ENCODE measurements at places on chromosomes 5 and 9.

GRCh38 chr5:149464796-149465489 lies 85.9 kb upstream of the IL17B start:
- DNase-seq = no peak

GRCh38 chr5:9523090-9523823 lies 22.6 kb downstream of the SEMA5A start:
- no peak for DNase-seq

DNA sequence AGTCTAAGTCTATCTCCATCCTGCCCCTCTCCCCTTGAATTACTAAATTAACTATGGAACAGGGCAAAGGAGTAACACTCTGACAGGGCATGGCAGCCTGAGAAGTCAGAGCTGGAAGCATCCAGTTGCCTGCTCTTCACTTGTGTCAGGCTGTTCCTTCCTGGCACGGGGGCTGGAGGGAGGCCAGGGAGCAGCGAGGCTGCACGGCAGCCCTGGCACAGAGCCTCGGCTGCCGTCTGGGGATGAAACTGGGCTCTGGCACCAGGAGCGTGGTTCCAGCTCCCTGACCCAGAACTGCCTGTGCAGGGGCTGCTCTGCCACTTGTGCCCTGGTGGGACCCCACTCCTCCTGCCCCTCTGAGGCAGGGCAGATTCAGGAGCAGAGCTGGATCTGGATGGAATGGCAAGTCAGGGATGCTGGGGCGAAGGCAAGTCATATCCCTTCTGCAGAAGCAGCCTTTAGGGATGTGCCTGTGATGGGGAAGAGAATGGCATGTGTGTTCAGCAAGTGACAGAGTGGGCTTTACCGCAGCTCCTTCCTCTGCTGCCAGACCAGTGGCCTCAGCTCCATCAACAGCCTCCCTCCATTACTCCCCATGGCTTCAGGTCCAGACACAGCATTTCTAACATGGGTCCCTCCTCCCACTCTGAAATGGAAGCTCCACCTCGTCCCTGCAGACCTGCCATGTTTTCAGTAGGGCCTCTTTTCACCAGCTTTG lies 42.2 kb upstream of the PDE8B start:
- no peak for DNase-seq

DNA sequence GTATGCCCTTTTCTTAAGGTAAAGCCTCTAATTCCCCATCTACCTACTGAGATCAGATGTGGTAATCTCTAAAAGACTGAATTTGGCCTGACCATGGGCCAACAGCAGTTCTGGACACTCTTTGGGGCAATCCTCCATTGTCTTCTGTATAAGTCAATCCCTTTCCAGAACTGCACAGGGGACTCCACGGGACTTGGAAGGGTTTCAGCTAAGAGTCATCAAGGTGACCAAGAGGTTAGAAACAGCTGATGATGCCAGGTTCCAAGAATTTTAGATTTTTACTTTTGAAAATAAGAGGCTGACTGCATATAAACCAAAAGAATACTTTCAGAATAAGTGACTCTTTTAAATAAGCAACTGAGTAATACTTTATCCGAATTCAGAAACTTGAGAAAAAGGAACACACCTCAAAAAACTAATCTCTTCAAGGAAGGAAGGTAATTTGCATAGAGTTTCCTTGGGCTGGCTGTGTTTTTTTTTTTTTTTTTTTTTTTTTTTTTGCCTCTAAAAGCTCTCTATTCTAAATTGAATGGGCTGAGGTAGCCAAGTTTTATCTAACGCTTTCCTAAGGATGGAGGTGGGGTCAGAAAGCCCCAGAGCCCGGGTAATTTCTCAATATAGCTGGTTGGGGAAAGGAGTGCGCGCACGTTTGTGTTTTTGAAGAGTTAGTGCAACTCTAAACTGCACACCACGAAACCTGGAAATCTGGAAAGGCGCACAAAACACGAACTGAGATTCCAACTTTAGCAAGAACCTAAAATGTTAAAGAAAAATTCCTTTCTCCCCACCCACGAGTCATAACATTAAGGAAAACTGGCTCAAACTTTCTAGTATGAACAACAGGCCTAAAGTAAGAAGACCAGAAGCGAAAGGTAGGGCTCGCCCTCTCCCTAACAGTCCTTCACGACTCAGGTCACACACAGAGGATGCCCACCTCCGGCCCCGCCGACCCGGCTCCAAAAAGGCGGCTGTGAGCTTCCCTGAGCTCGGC lies 1.3 kb downstream of the VCP start:
- DNase-seq = no peak

DNA sequence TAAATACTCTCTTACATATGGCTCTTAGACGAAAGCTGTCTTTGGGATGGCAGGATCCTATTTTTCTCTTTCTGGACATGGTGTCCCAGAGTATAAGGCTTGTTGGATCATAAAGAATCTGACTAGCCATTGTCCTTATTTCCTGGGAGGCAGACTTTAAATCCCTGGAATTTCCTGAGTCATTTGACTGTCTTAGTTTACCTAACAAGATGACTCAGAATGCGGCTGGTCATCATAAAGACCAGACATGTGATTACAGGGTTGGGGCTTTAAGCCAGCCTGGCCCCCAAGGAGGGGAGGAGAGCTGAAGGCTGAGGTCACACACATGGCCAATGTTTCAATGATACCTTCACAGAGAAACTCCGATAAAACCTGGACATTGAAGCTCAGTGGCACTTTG lies 37.2 kb downstream of the FAM240B start:
- no peak for DNase-seq

- DNase-seq = no peak
These were observed 11.4 kb upstream of the IL3 start for GRCh38 chr5:132049093-132049492.

GRCh38 chr9:120862452-120862851 lies 14.5 kb downstream of the PHF19 start:
- DNase-seq = no peak

- no peak for DNase-seq
These were observed 201.0 kb downstream of the IRX2 start for GRCh38 chr5:2550509-2550908.

- DNase-seq = no peak
These were observed 114.6 kb upstream of the MAP3K1 start for GRCh38 chr5:56700711-56701110.

DNA sequence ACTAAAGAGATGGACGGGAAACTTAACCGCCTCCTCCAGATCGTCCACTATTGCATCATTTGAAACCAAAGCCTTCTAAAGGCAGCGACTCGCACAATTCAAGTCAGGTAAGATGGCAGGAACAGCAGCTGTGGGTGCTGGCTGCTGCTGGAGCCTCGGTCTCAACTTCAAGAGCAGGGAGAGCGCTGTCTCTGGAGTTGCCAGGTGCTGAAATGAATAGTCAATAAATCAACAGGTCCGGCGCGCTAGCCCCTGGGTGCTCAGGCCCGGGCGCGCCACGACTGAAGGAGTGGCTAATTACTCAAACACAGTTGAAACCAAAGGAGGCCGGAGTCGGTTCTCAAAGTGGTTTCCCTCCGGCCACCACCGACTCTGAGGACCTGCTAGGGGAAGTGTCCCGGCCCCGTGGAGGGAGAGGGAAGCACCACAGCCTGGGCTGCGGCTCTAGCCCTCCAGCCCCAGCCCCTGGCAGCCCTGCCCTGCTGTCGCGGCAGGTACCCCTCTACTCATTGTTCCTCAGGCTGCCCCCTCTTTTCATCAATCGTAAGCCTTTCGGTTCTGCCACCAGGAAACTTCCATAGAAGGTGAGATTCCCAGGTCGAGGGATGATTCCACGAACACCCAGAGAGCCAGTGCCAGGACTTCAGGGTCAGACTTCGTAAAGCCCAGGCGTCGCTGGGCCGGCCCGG lies 804 bp downstream of the TTC39B start:
- peak; percentile 56 for DNase-seq

DNA sequence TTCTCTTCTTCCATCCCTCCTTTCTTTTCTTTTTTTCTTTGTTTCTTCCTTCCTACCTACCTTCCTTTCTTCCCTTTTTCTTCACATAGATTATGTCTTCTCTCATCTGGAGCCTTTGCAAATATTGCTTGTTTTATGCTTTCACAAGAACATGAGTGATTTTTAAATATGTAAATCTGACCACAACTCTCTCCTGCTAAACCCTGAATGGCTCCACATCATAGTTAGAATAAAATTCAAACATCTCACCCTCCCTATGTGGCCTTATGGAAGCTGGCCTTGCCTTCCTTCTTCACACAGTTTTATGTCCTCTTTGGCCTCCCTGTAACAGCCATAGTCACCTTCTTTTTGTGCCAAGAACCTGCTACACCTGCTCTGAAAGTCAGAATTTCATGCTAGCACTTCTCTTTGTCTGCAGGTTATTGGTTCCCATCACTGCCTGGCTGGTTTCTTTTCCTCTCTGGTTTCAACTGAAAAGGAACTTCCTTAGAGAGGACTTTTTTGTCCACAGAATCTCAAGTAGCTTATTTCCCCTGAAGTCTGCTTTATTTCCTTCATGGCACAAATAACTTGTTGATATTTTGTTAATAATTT lies 114.3 kb upstream of the TNC start:
- no peak for DNase-seq

- no peak for DNase-seq
These were observed 18.5 kb downstream of the JADE2 start for GRCh38 chr5:134543820-134544614.

DNA sequence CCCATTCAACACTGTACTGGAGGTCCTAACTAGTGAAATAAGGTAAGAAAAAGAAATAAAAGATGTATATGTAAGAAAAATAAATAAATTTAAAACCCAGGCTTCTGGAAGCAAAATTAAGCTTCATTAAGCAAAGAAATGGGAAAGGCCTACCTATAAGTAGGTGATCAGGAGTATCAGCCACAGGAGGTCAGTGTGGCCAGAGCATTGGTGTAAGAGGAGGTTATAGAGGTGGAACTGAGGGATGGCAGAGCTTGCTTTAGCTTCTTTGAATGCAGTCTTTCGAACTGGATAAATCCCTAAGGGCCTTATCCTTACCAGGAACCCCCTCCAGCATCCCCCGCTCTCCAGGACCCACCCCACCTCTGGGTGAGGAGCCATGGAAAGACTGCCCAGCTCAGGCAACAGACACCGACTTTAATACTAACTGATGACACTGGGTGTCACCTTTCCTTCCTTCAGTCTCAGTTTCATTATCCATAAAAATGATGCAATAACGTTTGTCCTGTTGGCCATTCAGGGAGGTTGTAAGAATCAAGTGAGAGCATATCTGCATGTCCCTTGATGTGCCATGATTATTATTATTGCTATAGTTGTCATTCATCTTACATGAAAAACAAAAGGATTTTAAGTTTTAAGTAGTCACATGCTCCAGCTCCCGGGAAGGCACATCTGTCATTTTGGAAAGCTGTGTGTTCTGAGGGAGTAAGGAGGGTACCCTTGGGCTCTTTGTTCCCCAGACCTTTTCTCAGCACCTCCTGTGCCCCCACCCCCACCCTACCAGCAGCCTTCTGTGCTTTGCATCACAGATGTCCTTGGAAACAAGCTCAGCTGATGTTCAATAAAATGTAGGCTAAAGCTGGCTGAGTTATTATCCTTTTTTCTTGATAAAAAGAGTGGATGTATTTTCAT lies 50.8 kb upstream of the CTNNA1 start:
- DNase-seq = no peak

DNA sequence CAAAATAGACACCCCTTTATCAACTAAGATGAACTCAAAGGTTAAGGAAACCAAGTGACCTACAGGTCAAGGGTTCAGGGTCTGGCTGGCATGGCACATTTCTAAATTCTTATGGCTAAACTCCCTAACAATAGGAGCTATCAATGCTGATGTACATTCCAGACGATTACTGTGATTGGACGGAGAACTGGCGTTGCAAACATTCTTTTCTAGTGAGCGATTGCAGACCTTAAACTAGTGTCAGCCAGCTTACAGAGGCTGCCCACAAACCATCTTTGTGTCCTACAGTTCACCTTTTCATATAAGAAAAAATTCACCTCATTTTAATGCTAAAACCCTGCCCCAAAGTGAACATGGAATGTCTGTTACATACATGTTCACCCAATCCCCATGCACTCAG lies 382.9 kb downstream of the MAT2B start:
- no peak for DNase-seq

GRCh38 chr9:112135706-112136105 lies 39.4 kb downstream of the SUSD1 start:
- no peak for DNase-seq

- DNase-seq = peak; percentile 39
These were observed 705 bp upstream of the SLC6A3 start for GRCh38 chr5:1445689-1446601.

DNA sequence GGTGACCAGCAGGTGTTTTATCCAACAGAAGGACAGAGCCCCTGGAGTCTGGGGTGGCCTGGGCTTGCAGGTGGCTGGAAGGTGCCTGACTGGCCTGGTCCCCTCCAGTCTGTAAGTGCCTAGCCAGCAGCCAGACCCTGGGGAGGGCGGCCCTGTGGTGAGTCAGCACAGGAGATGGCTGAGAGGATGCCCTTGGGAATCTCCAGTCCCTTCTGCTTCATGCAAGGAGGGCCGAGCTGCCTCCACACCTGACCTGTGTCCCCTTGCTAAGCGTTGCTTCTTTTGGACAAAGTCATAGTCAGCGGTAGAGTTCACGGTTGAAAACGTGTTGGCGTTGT lies 20.2 kb downstream of the OBP2B start:
- no peak for DNase-seq

DNA sequence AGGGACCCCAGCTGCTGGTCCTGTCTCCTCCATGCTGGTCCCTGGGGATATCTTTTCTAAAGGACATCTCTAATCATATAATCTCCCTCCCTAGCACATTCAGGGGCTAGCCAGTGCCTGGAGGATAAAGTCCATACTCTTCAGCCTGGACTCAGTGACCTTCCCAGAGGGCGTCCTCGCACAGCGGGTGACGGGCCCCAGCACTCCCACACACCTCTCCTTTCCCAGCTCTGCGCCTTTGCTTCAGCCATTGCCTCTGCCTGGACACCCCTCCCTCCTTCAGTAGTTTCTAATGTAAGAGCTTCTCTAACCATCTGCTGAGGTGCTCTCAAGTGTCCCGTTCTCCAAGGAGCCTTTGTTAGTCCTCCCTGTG lies 15.2 kb upstream of the TNIP1 start:
- DNase-seq = no peak

- DNase-seq = no peak
These were observed 101.0 kb upstream of the GABRG2 start for GRCh38 chr5:161966564-161966963.

DNA sequence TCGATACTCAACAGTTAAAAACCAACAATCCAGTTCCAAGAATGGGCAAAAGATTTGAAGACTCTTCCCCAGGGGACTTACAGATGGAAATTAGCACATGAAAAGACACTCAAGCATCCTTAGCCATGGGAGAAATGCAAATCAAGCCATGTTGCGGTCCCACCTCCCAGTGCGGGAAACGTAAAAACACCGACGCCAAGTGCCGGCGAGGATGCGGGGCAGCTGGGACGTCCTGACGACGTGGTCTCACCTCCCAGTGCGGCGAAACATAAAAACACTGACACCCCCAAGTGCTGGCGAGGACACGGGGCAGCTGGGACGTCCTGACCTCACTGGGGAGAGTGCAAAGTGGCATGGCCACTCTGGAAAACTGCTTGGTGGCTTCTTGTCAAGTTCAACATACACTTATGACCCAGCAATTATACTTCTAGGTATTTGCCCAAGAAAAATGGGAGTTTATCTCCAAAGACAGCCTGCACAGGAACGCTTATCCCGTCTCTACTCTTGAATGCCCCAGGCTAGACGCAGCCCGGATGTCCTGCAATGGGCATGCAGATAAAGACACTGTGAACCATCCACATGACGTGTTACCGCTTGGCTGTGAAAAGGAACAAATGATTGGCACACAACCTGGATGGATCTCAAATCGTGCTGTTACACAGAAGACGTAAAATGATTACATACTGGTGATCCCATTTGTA lies 60.1 kb upstream of the UBAC1 start:
- DNase-seq = peak; percentile 44

Data from WTC11 (cell line).